Activated CD4-positive, CD25-positive, alpha-beta regulatory T cell treated with anti-CD3 and anti-CD28 coated beads, Interleukin-2, amount 50 U/mL, for 16 hours (primary cell): ENCODE measurements at places on chromosomes 4 and X.

DNA sequence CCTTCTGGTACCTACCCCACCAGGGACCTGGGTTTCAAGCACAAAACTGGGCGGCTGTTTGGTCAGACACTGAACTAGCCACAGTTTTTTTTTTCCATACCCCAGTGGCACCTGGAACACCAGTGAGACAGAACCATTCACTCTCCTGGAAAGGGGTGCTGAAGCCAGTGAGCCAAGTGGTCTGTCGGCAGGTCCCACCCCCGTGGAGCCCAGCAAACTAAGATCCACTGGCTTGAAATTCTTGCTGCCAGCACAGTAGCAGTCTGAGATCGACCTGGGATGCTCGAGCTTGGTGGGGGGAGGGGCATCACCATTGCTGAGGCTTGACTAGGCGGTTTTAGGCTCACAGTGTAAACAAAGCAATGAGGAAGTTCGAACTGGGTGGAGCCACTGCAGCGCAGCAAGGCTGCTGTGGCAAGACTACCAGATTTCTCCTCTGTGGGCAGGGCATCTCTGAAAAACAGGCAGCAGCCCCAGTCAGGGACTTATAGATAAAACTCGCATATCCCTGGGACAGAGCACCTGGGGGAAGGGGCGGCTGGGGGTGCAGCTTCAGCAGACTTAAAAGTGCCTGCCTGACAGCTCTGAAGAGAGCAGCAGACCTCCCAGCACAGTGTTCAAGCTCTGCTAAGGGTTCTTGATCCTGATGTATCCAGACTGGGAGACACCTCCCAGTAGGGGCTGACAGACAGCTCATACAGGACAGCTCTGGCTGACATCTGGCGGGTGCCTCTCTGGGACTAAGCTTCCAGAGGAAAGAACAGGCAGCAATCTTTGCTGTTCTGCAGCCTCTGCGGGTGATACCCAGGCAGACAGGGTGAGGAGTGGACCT is 223.0 kb downstream of the COX18 start:
- no peak for DNase-seq

- no peak for DNase-seq
Measured at GRCh38 chr4:54780149-54780495, 122.4 kb downstream of the KIT start.

- DNase-seq, result no peak
Measured at GRCh38 chr4:173273941-173274340, 60.2 kb downstream of the HMGB2 start.

- DNase-seq, result no peak
Measured at GRCh38 chr4:86223472-86223871, 136.4 kb downstream of the MAPK10 start.

DNA sequence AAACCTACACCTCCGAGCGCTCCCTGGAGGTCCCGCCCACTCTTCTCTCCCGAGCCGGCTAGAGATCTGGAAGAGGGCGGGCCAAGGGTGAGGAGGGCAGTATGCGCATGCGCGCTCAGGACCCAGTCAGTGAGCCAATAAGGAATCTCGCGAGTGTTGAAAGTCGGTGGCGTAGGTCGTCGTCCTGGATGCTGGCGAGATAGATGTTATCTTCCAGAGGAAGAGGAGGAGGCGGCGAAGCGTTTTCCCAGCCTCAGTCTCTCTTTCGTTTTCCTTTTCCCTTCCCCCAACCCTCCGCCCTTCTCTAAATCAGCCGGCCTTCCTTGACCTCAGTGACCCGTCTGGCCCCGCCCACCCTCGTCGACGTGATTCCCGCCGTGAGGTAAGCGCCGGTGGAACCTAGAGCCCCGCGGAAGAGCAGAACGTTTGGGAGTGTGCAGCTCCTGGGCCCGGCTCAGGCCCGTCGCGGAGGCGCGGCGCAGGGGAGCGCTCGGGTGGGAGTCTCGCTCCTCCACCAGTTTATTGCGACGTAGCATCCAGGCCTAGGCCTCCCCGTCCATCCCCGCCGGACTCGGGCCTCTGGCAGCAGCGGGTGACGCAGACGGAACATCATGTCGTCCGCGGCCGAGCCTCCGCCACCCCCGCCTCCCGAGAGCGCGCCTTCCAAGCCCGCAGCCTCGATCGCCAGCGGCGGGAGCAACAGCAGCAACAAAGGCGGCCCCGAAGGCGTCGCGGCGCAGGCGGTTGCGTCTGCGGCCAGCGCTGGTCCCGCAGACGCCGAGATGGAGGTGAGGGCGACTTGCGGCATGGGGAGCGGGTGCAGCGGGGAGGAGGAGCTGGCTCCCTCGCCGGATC is at the start of gene SMARCA5:
TSS of gene SMARCA5 (plus strand) at position 389 of the 855 bp plus-strand sequence. CDS start at position 612, 223 bp downstream.
- DNase-seq, result peak; percentile 86

GRCh38 chr4:101348367-101348827 is 1.1 kb upstream of the PPP3CA start:
- DNase-seq, result no peak

DNA sequence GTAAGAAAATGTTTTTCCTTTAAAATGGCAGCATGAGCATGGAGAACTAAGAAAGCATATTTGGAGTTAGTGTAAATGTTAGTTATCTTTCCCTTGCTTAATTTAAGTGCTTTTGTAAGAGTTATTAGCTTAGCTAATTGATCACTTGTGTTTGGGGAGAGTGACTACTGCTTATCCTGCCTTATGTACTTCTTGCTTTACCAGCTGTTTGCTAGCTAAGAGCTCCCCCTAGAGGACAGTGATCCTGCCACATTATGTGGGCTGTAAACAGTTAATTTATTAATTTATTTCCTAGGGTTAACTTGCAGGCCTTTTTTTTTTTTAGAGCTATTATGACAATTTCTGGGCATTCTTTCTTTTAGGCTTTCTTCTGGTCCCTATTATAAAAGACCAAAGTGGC is 435.8 kb downstream of the MAGEB5 start:
- no peak for DNase-seq

GRCh38 chr4:146379744-146380143 is 142.0 kb downstream of the SLC10A7 start:
- no peak for DNase-seq

DNA sequence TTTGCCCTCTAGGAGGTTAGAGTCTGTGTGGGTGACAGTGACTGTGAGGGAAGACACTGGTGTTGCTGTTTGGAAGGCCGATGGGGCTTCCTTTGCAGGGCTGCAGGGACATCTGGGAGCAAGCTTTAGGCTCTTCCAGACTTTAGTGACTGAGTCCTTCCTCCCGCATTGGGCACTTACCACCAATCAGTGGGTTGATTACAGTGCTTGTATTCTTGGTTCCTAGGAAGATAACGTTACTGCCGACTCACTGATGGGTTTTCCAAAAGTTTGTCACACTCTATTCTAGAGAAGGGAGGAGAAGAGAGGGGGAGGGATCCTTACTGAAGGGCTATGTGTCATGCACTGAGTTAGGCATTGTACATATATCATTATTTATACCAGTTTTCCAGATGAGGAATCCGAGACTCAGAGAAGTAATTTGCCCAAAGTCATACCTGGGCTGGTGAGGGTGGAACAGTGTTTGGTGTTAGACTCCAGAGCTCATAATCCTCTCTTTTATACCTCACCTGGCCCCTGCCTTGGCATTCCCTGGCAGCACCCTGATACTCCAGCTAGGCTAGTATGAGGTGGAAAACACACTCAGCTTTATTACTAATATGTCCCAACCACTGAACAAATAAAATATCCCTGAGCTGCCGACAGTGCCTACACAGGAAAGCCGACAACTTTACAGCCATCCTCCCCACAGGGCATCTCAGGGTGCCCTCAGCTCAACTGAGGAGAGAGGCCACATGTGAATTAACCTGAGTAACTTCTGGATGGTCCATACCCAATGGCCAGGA is 3.8 kb downstream of the CHST7 start:
- no peak for DNase-seq

- DNase-seq, result no peak
Measured at GRCh38 chr4:56990109-56990905, 11.6 kb downstream of the POLR2B start.

- DNase-seq, result no peak
Measured at GRCh38 chr4:114085611-114086345, 106.3 kb upstream of the ARSJ start.

- DNase-seq, result no peak
Measured at GRCh38 chr4:179130122-179130714, 1688.0 kb upstream of the AGA start.

- DNase-seq, result no peak
Measured at GRCh38 chrX:1507511-1508463, 29.2 kb downstream of the P2RY8 start.

DNA sequence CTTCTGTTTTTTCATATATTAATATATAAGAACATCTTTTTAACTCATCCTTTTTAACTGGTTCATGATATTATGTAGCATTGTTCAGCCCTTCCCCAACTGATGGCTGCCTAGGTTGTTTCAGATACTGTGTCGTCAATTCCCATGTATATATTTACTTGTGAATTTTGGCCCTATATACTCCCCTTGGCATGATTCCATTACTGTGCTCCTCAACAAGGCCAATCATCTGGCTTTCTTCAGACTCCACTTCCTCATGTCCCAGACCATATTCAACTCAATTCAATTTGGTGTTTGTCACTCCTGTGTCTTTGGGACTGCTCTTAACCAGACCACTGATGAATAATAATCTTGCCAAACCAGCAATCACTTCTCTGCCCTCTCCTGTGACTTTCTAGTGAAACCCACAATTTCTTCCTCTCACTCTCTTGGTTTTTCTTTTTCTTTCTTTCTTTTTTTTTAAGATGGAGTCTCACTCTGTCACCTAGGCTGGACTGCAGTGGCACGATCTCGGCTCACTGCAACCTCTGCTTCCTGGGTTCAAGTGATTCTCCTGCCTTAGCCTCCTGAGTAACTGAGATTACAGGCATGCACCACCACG is 2.7 kb upstream of the WDR45 start:
- DNase-seq, result no peak

GRCh38 chr4:13542577-13543031 is 1.7 kb downstream of the NKX3-2 start:
- no peak for DNase-seq

DNA sequence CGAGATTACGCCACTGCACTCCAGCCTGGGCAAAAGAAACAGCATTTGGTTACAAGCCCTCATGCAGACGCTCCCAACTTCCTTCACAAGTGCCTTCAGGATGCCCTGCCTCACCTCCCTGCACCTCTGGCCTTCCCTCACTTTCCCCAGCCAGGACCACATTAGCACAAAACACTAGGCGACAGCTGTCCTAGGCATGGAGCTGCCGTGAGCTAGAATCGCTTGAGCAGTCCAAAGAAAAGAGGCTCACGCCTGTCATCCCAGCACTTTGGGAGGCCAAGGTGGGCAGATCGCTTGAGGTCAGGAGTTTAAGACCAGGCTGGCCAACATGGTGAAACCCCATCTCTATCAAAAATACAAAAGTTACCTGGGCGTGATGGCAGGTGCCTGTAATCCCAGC is 15.8 kb downstream of the RNF212 start:
- no peak for DNase-seq

- no peak for DNase-seq
Measured at GRCh38 chr4:137794764-137795254, 262.5 kb upstream of the PCDH18 start.

DNA sequence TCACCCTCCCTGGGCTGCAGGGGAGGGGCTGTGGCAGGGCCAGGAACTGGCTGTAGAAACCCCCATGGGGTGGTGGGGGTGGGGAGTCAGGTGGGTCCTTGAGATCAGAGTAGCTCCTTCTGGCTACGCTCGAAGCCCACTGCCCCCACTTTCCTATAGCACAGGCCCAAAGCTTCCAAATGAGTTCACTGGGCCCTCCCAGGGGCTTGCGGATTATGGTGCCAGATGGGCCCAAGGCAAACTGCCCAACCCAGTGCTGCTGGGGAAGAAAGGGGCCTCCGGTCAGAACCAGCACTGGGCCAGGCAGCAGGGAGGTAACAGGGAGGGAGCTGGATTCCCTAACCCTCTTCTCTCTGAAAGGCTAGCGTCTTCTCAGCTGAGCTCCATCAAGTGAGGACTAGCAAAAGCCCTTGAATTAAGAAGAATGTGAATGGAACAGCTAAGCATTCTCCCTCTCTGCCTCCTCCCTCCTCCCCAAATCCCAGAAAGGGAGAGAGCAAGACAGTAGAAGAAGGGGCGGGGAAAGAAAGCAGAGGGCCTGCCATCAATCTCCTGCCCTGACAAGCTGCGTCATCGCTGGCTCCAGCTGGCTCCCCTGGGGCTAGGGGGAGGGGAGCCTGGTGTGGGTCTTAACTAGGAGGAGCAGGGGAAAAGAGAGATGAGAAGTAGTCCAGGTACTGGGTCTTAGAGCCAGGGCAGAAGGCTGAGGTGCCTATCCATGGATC is 34.7 kb downstream of the FRMPD3 start:
- DNase-seq, result no peak

- DNase-seq, result no peak
Measured at GRCh38 chr4:16075061-16075460, 8.8 kb downstream of the PROM1 start.

DNA sequence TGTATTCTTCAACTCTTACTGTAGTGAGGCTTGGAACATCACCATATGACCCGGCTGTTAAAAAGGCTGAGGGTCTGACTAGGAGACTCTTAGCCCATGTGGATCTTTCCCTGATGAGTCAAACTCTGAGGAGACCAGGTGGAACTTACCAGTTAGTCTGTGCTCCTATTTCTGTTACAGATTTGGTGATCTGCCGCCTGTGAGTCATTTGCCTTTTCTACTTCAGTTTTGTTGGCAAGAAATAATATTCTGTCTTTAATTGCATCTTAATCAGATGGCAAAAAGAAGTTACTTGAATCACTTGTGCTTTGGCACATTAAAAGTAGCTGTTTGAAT is 48.4 kb downstream of the MTM1 start:
- DNase-seq, result no peak

DNA sequence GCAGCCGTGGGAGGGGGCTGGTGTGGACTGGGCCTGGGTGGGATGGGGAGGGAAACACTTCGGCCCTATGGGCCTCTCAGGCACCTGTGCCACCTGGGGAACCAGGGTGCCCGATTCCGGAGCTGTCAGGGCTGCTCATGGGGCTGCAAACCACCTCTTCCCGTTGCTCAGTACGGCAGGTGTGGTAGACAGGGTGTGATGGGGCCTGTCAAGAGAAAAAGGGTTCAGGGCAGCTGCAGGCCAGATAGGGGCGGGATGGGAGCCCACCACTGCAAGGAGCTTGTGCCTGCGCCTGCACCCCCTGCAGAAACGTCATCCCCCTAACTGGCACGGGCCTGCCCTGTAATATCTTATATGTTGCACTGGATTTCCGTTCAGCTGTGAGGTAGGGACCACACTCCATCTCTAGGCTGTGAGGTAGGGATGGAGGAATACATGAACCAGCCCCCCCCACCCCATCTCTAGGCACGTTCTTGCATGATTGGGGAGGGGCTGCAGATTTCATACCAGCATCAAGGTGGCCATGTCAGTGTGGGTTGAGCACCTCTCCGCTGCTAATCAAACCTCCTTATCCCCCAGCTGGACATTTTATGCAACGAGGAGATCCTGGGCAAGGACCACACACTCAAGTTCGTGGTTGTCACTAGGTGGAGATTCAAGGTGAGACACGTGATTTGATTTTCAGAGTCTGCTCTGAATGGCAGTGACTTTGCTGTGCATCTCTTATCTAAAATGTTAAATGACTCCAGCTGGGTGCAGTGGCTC is 59.0 kb downstream of the PCGF3 start:
- no peak for DNase-seq
